ENCODE measurements at places on chromosomes 6 and 20.

DNA sequence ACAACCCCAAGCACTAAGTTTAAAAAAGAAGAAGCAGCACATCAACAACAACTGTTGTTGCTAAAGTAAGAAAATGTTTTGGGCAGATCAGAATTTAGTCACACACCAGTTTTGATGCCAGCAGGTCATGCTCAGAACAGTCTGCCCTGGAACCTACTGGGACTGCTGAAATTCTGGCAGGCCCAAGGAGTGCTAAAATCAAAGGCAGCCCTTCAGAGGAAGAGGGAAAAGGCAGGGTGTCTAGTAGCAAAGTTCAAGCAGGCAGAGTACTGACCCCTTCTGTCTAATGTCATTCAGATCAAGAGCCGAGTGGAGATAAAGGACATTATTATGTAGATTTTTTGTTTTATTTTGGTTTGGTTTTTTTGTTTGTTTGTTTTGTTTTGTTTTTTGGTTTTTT, 96.6 kb upstream of the LOC128125822 start:
- no peak for DNase-seq

DNA sequence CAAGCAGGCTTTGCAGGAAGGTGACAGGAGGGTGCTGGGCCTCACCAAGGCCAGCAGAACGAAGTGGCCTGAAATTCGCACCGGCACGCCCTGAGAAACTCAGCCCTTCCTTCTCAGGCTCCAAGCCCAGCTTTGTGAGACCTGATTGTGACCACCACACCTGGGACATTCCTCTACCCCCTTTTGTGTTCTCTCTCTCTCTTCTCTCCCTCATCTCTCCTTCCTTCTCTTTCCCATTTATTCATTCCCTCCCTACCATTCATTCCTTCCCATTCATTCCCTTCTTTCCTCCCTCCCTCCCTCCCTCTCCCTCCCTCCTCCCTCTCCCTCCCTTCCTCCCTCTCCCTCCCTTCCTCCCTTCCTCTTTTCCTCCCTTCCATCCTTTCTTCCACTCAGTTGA, 8.8 kb downstream of the CD93 start:
- DNase-seq = no peak

- no peak for DNase-seq
Observed at GRCh38 chr6:134821928-134822864, 127.7 kb downstream of the ALDH8A1 start.

- no peak for DNase-seq
Observed at GRCh38 chr6:45543298-45544235, 165.8 kb upstream of the SUPT3H start.

GRCh38 chr6:21201187-21201586, 392.4 kb upstream of the SOX4 start:
- no peak for DNase-seq

DNA sequence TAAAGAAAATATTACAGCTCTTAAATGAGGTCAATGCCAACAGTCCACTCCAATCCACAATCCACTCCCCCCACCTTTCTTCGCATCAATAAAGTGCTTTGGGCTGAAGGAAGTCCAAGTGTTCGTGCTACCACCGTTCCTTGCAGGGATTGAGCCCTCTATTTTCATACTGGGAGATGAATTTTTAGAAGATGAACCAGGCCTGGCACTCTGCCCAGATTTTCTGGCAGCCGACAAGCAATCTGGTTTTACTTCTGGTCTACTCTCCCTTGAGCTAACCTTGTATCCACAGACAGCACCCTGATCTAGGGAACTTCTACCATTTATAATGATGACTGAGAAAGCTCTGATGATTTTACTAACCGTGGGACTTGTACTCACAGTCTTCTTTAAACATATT, 72.3 kb downstream of the BTBD9 start:
- no peak for DNase-seq

DNA sequence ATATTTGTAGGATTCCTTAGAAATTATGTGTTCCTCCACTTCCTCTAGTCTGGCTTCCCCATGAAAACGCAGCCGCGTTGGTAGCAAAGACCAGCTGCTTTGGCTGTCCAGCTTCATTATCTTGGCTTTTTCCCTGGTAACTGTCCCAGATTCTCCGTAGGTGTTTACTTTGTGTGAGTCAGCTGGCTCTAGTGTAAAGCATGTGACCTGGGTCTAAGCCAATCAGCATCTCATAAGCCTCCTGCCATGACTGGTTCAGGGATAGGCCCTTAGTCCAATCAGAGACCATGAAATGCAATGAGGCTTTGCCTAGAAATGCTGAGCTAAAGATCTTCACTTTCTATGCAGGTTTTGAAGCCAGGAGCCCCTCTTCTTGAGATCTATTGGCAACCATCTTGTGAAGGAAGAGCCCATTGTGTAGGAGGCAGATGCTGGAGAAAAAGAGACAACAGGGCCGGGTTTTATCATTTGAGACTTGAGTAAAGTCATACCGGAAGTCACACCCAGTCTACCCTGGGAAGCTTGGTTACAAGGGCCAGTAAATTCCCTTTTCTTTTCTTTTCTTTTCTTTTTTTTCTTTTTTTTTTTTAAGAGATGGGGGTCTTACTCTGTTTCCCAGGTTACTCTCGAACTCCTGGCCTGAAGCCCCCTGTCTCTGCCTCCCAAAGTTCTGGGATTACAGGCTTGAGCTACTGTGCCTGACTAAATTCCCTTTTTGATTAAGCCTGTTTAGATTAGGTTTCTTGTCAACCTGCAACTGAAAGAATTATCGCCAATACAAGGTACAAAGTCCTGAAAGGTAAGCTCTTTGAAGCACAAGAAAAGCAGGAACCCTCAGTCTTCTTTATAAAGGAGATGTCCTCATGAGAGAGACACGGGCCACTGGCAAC, 256.5 kb upstream of the RREB1 start:
- DNase-seq = peak; percentile 62
